ENCODE measurements at places on chromosomes 13 and 19.

DNA sequence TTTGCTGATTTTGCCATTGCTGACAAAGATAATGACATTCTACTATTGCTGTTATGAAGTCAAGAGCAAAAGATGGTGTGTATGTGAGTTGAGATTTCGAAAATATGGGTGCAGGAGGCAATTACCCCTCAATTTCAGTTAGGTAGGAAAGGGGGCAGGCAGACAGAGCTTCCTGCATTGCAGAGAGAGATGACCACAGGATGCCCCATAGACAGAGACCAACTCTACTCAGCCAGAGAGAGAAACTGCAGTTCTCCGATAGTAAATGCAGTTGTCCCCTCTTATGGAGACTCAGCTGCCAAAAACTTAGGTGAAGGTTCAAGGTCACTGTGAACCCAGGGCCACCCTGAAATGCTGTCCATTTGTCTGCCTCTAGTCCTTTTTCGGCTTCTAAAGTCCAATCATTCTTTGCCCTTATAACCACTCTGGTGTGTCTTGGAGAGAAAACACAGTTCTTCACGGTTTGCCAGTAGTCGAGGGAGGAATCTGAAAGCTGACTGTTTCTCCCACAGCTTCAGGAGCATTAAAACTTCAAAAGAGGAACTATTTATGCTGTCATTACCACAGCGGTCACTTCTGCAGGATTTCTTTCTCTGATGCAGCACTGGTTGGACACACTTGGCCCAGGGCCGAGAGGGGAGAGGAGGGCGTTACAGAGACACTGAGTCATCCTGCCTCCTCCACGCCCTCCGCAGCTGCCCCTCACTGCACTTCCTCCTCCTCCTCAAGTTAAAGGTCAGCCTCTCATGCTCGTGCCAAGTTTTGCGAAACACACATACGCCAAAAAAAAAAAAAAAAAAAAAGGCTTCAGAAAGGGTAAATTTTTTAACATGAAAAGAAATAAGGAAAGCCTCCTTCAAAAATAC lies 264.3 kb downstream of the FOXO1 start:
- DNase-seq: peak; percentile 63

DNA sequence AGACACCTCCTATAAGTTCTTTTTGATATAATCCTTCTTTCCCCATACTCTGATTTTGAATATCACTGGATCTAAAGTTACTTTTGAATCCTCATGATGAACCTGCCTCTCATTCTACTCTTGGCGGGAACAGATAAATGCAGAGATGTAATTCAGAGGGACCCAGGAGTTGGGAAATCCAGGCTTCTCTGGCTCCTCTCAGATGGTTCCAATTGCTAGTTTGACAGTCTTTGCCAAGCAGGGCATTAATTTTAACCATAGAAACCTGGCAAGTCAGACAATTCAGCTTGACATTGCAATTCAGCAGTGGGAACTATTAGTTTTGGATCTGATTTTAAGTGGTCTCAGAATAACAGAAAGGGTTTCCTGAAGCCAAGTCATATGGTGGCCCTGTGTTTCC lies 67.3 kb upstream of the KLF12 start:
- DNase-seq: no peak

GRCh38 chr19:55479451-55480230 lies 3.2 kb downstream of the ZNF628 start:
- no peak for DNase-seq

DNA sequence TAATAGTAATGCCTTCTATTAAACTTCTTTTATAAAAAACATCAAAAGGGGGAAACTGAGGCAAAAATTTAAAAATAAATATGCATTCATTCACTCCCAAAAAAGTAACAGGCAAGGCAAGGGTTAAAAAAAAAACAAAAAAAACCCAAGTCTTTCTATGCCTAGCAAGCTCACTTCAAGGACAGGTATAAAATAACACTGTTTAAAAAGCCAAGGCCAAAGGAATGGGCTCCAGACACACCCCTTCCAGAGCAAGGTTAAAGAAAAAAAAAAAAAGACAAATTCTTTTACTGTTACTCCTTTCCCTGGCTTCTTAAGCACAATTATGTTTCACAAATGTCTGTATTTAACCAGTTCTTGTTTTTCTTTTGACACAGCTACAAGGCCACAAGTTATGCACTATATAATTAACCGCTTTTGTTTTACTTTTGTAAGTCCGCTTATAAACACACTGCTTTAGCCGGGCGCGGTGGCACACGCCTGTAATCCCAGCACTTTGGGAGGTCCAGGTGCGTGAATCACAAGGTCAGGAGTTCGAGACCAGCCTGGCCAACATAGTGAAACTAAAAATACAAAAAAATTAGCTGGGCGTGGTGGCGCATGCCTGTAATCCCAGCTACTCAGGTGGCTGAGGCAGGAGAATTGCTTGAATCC lies 3.6 kb downstream of the SIGLEC11 start:
- no peak for DNase-seq

- no peak for DNase-seq
Observed at GRCh38 chr19:35117116-35117515, 1.5 kb downstream of the FXYD3 start.

DNA sequence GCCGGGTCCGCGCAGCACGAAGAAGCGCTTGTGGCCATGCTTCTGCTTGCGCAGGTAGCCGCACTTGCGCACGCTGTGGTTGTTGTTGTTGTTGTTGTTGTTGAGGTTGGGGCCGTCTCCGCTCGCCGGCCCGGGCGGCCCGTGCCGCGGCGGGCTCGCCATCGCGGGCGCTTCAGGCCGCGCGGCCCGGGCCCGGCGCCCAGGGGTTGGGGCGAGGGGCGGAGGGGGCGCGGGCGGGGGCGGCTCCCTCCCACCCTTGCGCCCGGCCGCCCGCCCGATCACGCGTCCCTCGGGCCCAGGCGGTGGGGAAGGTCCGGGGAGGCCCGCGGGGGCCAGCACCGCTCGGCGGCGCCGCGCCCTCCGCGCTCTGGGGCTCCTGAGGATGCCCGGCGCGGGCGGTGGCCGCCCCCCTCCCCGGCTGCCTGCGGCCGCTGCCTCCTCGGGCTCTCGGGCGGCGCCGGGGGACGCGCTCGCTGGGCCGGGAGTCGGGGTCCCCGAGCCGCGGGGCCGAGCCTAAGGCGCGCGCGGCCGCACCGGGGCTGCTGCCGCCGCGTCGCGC lies 412 bp downstream of the IRS2 start:
- no peak for DNase-seq

GRCh38 chr13:99601535-99601934 lies 100.3 kb downstream of the TM9SF2 start:
- DNase-seq: no peak

GRCh38 chr13:94516456-94516855 lies 37.0 kb upstream of the DCT start:
- DNase-seq: no peak

DNA sequence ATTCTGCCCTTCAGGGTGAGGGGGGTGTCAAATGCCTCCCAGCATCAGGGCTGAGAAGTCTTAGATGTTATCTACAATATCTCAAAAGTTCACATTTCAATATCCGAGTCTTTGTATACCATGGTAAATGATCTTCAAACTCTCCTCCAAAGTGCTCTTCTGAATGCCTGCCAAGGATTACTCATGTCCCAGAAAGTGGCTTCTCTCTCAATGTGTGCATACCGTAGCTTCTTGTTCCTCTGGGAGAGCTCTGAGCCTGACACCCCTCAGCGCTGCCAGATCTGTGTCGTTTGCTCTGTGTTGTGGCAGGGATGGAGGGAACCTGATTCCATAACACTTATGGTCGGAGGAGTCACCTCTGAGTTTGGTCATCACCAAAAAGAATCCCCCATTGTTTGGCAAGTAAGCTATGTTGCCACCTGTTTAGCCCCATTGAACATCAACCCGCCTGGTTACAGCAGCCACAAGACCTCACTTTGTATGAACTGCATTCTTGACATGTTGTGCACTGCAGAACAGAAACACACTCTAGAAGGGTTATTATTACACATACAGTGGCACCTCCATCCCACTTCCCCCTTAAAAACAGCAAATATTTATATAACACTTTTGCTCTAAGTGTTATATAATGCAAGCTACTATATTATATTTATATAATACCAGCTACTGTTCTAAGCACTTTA lies 163.1 kb upstream of the MIR17HG start:
- DNase-seq: no peak

DNA sequence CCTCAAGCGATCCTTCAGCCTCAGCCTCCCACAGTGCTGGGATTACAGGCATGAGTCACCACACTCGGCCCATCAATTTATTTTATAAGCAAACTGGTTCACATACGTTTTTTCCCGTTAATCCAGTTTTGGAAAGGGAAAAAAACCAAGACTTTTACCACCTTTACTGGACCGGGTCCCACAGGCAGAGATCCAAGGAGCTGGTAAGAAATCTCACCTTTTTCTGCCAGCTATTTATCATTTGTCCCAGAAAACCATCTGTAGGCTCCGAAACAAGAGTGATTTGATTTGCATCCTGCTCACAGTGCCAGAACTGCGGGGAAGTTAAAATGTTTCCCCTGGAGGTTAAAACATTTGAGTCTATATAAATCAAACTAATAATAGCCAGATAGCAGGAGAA lies 6.3 kb upstream of the FUT2 start:
- DNase-seq: no peak

GRCh38 chr13:50464349-50465251 lies 378.9 kb downstream of the DLEU7 start:
- no peak for DNase-seq

GRCh38 chr19:43461303-43461702 lies 4.1 kb downstream of the LYPD3 start:
- DNase-seq: no peak

DNA sequence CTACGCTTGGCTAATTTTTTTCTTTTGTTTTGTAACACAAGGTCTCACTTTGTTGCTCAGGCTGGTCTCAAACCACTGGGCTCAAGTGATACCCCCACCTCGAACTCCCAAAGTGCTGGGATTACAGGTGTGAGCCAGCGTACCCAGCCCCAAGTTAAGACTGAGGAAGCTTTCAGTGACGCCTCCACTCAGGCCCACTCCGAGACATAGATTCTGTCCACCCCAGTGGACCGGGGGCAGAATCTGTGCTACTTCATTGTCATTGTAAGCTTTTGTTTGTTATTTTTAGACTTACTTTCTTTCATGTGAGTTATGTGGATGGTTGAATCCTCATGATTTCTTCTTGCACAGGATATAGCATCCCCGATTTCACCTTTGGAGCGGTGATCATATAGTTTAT lies 156.9 kb upstream of the TSHZ3 start:
- no peak for DNase-seq

DNA sequence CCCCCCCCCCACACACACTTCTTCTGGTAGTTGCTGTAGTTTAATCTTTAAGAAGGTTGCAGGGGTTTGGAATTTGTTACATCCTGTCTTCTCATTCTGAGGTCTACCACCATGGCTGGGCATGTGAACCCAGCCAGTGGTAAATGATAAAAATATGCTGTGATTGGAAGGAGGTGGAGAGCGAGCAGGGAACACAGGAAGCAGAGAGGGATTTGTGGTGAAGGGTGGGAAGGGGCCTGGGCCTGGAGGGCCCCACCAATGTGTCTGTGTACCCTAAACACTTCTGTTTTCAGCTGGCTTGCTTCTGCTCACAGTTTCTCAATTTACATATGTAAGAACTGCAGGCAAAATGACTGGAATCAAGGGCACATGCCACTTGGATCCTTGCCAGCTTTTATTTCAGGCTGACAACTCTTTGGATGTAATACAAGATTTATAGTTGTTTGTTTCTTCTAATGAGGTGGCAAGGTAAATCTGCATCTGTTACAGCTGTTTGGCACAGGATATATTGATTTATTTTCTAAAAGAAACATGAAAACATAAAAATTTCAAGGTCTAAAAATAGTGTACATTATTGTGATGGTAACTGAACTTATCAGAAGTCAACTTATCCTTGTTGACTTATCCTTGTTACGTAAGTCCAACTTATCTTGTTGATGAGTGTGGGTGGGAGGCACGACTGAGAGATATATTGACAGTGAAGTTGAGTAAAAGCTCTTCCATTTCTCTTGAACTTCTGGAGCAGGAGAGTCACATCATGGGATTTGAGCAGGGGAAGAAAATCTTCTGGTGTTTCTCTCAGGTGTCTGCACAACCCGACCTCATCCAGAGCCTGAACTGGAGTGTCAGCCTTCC lies 313.2 kb downstream of the SHISA2 start:
- no peak for DNase-seq

DNA sequence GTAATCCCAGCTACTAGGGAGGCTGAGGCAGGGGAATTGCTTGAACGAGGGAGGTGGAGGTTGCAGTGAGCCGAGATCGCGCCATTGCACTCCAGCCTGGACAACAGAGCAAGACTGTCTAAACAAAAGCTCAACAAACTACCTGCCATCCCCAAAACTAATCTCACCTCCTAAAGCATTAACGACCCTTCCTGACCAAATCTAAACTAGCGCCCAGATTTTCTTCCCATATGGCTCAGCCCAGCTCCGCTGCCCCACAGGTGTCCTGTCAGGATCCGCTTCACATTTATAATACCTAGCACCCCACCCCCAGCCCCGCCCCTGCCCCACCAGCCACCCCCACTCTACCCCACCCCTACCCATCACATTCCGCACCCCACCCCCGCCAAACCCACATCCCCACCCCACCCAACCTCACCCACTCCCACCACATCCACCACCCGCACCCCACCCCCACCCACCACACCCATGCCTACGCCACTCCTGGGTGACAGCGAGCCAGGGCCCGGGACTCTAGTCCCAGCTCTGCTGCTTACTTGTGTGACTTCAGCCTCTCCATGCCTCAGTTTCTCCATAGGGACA lies 599 bp downstream of the C19orf12 start:
- no peak for DNase-seq

GRCh38 chr13:35228536-35228935 lies 248.0 kb downstream of the MAB21L1 start:
- no peak for DNase-seq

DNA sequence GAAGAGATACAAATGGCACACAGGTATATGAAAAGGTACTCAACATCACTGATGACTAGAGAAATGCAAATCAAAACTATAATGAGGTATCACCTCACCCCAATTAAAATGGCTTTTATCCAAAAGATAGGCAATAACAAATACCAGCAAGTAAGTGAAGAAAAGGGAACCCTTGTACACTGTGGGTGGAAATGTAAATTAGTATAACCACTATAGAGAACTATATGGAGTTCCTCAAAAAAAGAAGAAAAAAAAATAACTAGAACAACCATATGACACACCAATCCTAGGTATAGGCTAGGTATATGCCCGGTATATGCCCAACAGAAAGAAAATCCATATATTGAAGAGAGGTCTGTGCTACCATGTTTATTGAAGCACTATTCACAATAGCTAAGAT lies 150.9 kb downstream of the VWA8 start:
- DNase-seq: no peak

DNA sequence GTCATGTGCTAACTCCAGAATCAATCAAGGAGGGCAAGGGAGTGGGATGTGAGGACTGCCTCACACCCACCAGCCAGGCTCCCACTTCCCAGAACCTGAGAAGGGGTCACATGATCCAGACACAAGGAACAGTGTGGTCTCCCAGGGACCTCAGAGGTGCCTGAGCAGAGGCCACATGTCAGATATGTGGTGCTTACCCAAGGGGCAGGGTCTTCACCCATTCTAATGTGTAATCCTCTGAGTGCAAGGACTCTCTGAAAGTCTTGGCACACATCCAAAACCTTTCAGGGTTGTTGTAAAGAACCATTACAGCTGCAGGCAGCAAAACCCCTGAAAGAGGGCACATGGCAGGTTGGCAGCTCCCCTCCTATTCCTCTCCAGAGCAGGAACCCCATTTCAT lies 656.6 kb downstream of the UQCRFS1 start:
- DNase-seq: no peak

DNA sequence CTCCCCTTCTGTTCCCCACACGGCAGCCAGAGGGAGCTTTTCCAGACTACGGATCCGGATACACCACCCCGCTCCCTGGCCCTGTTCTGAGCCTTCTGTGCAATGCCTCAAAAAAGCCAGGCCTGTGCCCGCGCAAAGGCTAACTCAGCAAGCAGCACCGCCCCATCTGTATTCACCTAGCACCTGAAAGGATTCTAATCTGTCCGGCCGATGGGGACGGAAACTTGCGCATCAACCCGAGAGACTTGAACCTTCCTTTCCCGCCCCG lies 589 bp downstream of the ZBTB45 start:
- DNase-seq: no peak
